ENCODE measurements at places on chromosomes 13 and 19.

GRCh38 chr19:19191768-19192077, 229 bp downstream of the BORCS8 start:
- DNase-seq, result no peak

GRCh38 chr13:34857558-34858325, 84.3 kb upstream of the NBEA start:
- DNase-seq, result no peak

DNA sequence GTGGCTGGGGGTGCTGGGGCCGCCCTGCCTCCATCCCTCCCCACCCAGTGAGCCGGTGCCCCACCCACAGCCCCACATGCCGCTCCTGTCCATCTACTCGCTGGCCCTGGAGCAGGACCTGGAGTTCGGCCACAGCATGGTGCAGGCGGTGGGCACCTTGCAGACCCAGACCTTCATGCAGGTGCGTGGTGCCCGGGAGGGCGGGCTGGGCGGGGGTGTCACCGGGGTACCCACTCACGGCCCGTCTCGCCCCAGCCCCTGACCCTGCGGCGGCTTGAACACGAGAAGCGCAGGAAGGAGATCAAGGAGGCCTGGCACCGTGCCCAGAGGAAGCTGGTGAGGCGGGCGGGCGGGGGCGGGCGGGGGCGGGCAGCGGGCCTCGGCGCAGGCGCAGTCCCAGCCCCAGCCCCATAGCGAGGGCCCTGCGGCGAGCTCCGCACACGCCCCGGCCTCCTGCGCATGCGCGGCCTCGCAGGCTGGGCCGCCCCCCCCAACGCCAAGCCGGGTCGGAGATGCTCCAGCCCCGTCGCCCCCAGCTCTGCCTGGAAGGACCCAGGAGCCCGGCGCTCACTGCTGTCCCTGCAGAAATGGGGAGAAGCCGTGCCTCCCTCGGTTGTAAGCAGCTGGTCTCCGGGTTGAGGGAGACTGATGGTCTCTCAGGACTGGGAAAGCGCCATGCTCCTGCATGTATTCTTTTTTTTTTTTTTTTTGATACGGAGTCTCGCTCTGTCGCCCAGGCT, 7.7 kb downstream of the ARHGAP45 start:
- DNase-seq, result no peak

GRCh38 chr19:3690551-3691371, 9.5 kb downstream of the PIP5K1C start:
- DNase-seq, result no peak

- no peak for DNase-seq
Observed at GRCh38 chr19:48452289-48453190, 2.8 kb upstream of the KCNJ14 start.

DNA sequence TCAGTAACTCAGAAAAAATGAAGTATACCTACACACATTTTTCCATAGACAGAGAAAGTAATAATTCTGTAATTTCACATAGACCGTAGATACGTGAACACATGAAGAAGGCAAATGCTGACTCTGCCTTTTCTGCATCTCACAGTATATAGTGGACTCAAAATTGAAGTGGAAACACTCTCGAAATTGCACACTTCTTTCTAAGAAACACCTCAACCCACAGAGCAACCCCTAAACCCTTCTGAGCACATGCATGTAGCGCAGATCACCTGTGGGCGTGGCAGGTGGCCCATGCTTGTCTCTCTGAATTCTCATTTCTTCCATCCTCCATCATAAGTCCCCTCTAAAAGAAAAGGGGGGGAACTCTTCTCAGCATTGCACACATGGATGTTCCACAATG, 34.7 kb downstream of the COL4A1 start:
- no peak for DNase-seq

All from femur (tissue), 1 donor.